ENCODE measurements at places on chromosomes 11 and 22. TPM values are rescaled to one million over a fixed set of nuclear protein-coding genes. Genes with fewer than 3 reads are reported as not detected.

GRCh38 chr11:37718431-37718999, 1120.5 kb upstream of the RAG2 start:
- DNase-seq, result no peak

DNA sequence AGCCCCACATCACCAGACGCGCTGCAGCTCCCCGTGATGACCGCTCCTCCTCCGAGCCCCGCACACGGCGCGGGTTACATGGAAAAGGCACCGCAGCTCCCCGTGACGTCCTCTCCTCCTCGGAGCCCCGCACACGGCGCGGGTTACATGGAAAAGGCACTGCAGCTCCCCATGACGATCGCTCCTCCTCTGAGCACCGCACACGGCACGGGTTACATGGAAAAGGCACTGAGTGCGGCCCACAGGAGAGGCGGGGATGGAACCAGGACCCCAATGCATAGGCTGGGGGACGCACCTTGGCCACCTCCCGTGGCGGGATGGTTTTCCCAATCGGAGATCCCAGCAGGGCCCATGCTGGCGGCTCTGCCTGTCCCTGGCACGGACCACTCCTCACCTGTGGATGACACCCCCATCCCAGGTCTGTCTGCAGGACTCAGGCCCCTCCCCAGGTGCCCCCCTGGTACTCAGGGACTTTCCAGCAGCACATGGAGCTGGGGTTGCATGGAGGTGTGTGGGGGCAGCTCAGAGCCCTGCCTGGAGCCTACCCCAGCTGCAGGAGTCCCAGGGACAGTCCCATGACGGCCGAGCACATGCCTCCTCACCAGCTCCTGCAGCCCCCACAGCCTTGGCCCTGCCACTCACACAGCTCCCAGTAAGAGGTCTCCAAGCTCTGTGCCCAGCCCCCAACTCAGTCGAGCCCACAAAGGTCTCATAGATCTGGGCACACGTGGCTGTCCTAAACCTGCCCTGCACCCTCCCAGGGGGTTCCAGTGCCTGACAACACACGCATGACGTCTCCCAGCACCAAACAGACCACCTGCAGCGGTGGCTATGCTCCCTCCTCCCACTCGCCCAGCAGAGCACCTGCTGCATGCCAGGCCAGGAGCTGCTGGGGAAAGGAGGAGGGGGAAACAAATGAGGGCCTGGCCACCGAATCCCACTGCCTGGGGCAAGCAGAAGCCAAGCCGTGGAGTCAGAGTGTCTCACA, 166.6 kb downstream of the BRD1 start:
- peak; percentile 59 for DNase-seq

- DNase-seq, result no peak
Observed at GRCh38 chr22:50017701-50018224, 5.2 kb upstream of the IL17REL start.

- no peak for DNase-seq
Observed at GRCh38 chr11:13776134-13776815, 107.8 kb downstream of the FAR1 start.

- no peak for DNase-seq
Observed at GRCh38 chr11:7314811-7315604, 63.3 kb downstream of the SYT9 start.

- peak; percentile 93 for DNase-seq
Observed at GRCh38 chr22:40651563-40652501, 15.3 kb upstream of the MRTFA start.

GRCh38 chr11:87331273-87331672, 293.5 kb downstream of the TMEM135 start:
- DNase-seq, result no peak

- DNase-seq, result peak; percentile 87
Observed at GRCh38 chr22:37043828-37044538, 7.6 kb upstream of the KCTD17 start.

DNA sequence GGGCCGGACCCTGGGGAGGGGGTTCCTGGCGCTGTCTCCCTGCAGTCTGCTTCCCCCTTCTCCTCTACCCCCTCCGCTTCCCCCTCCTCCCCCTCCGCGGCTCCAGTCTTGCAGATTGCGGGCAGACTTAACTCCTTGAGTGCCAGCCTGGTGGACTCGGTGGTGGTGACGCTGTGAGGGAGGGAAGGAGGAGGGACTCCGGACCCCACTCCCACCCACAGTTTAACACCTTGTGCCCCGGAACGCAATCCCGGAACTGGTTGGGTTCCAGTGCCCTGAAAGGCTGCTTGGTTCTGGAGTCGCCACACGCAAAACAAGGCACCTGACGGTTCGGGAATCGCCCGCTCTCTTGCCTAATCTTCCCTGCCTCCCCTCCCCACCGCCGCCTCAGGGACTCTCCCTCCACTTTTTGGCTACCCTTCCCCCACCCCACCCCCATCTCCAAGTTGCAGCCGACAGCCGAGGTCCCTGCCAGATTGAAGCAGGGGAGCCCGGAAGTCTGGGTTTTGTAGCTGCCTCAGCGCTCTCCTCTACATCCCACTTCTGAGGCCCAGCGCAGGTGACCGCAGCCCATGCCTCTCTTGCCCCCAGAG, 3.9 kb upstream of the BCL9L start:
- peak; percentile 88 for DNase-seq

GRCh38 chr11:124535552-124536232, 7.8 kb downstream of the OR8B12 start:
- DNase-seq, result no peak

GRCh38 chr11:117950301-117950700, 21.1 kb upstream of the TMPRSS13 start:
- DNase-seq, result peak; percentile 43

- peak; percentile 56 for DNase-seq
Observed at GRCh38 chr22:48492366-48493320, 1335.0 kb downstream of the BRD1 start.

DNA sequence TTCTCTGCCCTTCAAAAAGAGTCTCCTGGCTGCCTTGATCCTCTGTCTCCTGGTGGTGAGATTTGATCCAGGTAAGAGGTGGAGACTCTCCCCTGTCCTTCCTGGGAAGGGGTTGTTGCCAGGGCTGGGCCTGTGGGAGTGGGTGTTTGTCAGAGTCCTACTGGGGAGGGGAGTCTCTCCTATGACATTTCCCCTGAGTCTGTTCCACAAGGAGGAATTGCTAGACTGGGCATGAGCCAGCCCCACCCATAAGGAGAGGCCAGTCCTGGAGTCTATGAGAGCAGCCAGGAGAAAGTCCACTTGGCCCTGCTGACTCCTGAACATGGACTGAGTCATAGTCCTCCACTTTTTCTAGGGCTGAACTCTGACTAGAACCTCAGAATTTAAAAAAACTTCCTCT, 7.4 kb downstream of the PEX26 start:
- DNase-seq, result no peak

DNA sequence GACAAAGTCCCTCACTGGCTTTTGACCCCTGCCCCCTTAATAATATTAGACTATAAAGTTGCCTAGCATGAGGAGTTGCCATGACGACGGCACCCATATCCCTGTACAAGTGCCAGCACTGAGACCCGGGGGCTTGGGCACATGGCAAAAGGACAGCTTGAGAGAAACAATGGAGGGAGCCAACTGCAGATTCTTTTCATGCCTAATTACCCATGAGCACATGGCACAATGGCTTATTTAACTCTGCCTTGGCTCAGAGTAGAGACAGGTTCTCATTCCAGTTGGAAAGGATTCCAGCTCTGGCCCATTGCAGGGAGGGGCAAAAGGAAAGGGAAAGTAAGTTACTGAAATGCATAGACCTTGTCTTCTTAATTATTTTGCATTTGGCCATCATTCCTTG, 261.2 kb upstream of the UBASH3B start:
- no peak for DNase-seq

- DNase-seq, result no peak
Observed at GRCh38 chr11:114197799-114198500, 98.2 kb upstream of the NNMT start.

GRCh38 chr11:5722622-5723021, 13.6 kb upstream of the OR56B1 start:
- DNase-seq, result no peak

DNA sequence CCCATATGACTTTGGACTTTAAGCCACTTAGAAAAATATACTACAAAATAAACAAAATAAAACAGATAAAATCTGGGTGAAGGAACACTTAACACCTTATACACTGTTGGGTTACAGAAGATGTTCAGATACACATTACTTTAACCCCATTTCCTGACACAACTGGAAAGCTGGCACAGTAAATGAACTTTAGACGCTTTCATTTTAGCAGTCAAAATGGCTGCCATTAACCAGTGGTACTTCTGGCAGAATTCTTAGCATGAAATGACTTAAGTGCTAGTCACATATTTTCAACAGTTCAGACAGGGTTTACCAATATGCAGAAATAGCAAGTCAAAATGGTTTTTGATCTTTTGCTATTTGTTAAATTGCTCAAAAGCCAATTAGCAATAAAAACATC, 37.9 kb downstream of the PIK3C2A start:
- DNase-seq, result no peak

- DNase-seq, result no peak
Observed at GRCh38 chr11:101718402-101718801, 134.6 kb upstream of the TRPC6 start.

- no peak for DNase-seq
Observed at GRCh38 chr11:13885083-13885482, 77.4 kb upstream of the SPON1 start.

DNA sequence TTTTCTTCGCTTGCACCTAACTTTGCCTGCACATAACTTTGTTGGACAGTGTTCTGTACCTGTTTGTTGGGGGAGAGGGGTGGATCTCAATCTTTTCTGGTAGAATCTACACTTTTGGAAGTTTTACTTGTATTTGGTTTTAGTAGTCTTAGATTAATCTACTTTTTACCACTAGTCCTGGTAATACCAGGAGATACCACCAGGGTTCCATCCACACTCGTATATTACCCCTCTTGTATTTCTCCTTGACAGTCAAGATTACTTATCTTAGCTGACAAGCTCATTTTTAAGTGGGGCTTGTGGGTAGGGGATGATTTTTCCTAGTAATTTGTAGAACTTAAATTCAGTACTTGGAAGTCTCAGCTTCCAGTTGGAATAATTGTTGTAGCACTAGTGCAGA, 37.3 kb upstream of the TECTA start:
- no peak for DNase-seq

- DNase-seq, result peak; percentile 30
Observed at GRCh38 chr11:61195719-61196118, 7.6 kb upstream of the PGA3 start.

DNA sequence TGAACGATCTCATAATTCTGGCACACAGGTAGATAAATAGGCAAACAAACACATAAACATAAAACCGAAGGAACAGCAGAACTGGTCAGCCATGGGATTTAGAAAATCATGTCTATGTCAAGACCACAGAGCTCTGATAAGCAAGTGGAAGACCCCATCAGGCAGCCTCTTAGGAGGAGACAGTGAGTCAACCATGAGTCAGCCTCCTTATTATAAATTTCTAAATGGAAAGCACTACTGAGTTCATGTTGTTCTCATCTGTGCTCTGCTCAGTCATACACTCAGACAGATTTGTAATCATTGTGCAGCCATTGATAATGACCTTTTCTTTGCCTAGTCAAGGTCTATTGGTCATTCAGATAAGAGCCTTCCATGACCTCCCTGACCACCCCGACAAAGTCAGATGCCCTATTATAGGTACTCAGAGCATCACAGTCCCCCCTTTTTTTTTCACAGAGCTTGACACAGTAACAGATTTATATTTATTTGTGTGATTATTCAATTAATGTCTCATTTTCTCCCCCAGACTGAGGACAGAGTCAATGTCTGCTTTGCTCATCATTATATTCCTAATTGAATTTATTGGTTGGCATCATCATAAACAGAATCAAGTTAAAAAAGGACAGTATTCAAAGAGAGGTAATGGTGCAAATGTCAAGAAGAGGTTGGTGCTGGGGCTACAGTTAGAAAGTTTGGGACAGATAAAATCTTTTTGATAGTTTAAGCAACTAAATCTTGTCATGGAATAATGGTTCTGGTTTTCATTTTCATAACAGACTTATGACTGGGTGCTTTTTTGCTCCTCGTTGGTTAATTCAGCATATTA, 579.7 kb upstream of the CCDC90B start:
- DNase-seq, result no peak

DNA sequence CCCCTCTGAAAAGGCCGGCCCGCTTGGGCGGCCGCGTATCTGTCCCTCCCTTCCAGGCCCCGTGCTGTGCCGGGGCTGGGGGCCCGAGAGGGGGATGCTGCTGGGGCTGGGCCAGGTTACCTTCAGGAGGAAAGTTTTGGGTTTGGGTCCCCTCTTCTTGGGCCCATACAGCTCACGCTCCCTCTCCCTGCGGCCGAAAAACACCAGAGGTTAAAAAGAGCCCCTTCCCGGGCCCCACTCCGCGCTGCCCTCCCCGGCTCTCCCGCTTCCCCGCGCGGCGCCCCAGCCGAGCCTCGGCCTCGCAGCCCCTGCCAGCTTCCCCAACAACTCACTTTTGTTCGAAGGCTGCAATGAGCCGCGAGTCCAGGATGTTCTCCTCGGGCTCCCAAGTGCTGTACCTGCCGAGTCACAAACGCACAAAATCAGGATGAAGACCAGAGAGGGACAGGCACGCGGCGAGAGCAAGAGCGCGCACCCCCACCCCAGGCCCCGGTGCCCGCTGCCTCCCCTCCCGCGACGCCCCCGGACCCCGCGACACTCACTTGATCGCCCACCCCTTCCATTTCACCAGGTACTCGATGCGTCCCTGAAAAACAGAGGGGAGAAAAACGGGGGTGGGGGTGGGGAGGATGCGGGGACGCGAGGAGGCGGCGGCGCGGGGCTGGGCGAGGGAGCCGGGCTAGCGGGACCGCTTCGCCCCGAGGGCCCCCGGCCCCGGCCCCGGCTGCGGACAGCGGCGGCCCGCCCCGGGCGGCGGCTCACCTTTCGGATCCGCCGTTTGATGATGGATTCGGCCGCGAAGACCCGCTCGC, 450 bp downstream of the CBX6 start:
- DNase-seq, result no peak

DNA sequence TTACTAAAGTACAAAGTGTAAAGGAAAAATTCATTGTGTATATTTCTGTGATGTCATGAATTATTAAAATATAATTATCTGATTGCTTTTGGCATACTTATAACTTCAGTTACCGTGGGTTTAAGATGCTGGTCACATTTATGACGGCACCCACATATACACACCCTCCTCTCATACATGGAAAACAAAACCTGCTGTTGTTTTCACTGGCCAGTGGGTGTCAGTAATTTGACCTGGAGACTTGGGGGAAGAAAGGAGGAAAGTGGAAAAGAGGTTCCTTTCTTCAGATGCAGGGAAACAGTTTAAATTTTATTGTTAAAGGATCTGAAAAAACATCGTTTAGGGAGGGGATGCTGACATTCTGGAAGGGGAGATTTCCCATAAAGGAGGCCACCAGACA, 742 bp upstream of the BBOX1 start:
- no peak for DNase-seq

CHEK1 gene
- total RNA-seq, result 3.3 TPM

GAL3ST1 gene
- total RNA-seq, result 4.0 TPM

APLNR gene
- 1.9 TPM for total RNA-seq

MDK gene
- total RNA-seq, result not detected

BRSK2 gene
- total RNA-seq, result 0.54 TPM

OR4A16 gene
- not detected for total RNA-seq

ALG9 gene
- total RNA-seq, result 21.0 TPM

IL18 gene
- 40.7 TPM for total RNA-seq

ABCG4 gene
- total RNA-seq, result 0.78 TPM

LDHAL6A gene
- total RNA-seq, result not detected

OR52N4 gene
- total RNA-seq, result 1.9 TPM

DDX6 gene
- 39.8 TPM for total RNA-seq

A4GALT gene
- 7.7 TPM for total RNA-seq

MIOX gene
- not detected for total RNA-seq

C11orf21 gene
- total RNA-seq, result 20.3 TPM

UBQLN3 gene
- total RNA-seq, result 2.0 TPM

OR51E2 gene
- total RNA-seq, result not detected
